ENCODE measurements at places on chromosomes 3 and 15.

DNA sequence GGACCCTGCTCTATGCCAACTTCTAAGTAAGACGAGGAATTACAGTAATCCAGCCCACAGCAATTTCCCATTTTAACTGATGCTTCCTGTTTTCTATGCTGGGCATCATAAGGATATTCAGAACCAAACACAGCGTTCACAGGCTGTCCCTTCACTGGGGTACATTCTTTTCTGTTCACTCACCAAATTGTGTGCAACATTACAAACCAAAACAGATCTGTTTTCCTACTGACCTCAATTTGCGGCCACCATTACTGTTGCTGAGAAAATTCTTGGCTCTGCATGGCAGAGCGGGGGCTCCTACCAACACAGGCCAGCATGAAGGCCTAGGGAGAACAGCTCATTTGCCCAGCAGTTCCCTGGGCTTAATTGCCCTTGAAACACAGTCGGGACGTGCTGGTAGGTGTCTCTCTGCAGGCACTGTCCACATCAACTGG, 76.5 kb downstream of the MYO1E start:
- peak; percentile 90 for DNase-seq

GRCh38 chr3:127751163-127751621, 71.1 kb downstream of the MGLL start:
- no peak for DNase-seq

DNA sequence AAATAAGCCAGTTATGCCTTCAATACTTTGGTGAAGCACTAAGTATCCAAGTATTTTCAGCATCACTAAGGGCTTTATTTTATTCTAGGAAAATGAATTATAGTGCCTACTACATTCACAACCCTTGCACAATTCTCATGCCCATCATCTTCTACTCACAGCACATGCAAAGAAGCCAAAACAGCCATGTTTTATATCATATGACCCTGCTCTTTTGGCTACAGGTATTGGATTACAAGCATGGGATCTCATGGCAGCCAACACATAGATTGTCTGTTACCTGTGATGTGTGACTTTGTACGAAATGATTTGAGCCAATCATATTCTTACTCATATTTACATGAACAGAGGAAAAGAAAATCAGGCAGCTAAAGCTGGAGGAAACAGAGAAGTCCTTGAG, 38.6 kb downstream of the STT3B start:
- DNase-seq = no peak

DNA sequence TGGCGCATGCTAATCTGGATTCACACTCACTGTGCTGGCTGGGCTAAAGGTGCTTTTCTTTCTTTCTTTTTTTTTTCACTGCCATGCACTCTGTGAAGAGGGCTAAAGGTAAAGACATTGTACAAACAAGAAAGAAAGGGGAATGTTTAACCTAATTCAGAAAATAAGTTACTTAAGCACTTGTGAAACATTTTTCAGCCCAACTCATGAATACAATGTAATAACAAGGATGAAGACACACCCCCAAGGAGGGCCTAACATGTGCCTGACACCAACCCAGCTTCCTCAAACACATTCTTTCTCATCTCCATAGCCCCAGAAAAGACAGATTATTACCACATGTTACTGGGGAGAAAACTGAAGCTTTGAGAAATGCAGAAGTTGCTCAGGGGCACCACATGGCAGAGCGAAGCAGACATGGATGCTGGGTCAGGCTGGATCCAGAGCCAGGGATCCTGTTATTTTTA, 5.7 kb downstream of the STIMATE start:
- peak; percentile 42 for DNase-seq

GRCh38 chr3:50300681-50301254, 1.6 kb upstream of the HYAL3 start:
- no peak for DNase-seq

DNA sequence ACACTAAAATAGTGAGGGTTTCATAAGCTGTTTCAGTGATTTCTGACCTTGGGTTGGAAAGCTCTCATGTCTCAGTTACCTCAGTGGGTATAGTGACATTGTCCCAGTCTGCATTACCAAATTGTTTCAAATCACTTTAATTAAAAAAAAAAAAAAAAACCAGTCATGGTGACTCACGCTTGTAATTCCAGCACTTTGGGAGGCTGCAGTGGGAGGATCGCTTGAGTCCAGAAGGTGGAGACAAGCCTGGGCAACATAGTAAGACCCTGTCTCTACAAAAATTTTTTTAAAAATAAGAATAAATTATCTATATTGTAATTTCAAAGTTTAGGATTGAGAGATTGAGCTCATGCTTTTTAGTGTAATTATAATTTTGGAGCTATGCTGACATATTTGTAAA, 78.0 kb downstream of the MBNL1 start:
- DNase-seq = no peak

DNA sequence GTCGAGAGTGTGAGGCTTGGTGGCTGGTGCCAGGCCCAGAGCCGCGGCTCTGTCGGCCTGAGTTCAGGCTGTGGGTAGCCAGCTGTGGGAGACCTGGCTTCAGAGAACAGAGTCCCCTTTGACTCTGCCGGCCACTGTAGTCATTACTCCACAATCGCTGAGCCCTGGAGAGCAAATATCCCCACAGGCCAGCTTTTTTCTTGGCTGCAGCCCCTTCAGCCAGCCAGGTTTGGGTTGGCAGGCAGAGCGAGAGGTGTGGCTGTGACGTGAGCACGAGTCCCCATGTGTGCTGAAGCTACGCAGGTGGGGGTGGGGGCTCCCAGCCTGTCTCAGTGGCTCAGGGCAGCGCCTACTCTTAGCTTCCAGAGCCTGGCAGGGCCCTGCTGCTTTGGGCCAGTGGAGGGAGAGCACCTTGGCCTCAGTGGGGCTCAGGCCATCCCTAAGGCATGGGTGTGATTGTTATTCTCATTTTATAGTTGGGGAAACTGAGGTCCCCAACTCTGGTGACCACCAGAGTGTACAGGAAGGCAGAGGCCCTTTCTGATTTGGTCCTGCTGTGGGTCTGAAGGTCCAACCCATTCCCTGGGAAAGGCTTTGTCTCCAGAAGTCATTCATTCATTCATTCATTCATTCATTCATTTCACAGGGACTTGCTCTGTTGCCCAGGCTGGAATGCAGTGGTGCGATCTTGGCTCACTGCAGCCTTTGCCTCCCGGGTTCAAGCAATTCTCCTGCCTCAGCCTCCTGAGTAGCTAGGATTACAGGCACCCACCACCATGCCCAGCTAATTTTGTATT, 45.7 kb upstream of the LCTL start:
- no peak for DNase-seq

DNA sequence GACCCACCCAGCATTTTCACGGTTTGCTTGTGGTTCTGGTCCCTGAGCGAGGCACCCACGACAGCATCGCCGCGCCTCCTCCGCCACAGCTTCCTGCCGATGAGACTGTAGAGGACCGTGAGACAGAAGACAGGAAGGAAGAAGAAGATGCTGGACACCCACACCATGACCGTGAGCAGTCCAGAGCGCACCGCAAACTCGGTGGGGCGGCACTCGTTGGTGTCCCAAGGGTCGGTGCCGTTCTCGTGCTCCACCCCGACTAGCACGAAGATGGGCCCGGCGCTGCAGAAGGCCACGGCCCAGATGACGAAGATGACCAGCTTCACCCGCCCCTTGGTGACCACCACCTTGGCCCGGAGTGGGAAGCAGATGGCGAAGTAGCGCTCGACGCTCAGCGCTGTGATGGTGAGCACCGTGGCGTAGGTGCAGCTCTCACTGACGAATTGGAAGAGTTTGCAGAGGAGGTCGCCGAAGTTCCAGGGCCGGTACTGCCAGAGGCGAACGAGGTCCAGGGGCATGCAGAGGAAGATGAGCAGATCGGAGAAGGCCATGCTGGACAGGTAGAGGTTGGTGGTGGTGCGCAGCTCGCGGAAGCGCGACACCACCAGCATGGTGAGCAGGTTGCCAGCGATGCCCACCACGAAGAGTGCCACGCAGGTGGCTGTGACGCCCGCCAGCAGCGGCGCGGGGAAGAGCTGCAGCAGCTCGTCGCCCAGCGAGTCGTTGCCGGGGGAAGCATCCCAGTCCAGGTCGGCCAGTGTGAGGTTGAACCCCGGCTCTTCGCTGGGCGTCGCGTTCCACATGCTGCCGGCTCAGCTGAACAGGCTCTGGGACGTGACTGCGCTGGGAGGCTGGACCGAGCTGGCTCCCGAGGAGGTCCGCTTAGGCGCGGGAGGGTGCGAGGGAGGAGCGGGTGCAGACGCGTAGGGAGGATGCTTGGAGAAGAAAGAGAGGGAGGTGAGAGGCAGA, at the start of gene GHSR:
Gene GHSR (minus strand): TSS at position 846 of the 969 bp plus-strand sequence. CDS start 43 bp downstream, at position 803.
- DNase-seq = no peak

DNA sequence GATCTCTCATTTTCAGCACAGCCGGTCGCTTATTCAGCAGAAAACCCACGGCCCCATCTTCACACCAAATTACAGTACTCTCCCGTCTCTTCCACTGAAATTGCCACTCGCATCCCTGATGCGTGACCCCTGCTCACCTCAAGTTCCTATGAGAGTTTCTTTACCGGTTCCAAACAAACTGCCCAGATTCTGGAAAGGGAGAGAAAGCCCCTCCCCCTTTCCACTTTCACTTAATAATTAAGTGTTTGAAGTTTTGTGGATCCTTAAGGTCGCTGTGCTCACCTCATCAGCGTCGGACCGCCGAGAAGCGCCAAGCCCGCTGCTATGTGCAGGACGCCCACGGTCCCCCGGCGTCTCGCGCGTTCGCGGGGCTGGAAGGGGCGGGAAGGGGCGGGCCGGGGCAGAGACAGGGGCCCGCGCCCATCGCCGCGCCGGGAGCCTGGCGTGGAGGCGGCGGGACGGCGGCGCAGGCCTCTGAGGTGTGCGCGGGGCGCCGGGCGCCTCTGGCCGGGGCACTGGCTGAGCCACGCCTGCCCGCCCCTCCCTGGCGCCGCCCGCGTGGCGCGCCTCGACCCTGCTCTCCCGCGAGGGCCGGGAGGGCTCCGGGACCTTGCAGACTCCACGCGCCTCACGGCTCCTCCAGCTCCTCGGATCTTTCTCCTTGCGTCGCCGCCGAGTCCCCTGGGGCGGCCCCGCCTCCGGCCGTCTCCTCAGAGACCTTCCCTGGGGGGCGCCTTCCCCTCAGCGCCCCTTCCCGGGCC, at the start of gene GPR156:
Gene GPR156 (minus strand): TSS at position 476 of the 761 bp plus-strand sequence. CDS start 41,124 bp downstream, outside the sequence.
- DNase-seq = peak; percentile 22

DNA sequence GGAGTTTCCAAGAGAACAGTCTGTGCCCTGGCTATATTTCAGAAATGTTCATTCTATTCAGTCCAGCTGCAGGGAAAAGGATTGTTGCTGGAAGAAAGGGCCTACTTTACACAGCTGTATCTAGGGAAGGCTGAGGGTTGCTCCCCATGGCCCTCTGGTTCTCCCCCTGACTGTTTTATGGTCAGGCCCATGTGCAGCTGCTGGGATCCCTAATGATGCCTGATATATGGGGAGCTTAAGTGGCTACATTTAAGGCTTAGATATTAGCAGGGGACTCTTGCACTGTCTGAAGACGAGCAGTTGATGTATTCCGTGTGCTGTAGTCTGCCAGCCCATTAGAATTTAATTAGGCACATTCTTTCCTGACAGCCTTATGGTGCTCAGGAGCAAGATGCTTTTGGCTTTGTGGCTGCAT, 72.0 kb downstream of the FAM43A start:
- DNase-seq = no peak

- DNase-seq = no peak
These were observed 11.7 kb upstream of the CMTM7 start for GRCh38 chr3:32379831-32380500.

GRCh38 chr15:82692171-82692570, 17.5 kb downstream of the AP3B2 start:
- no peak for DNase-seq

DNA sequence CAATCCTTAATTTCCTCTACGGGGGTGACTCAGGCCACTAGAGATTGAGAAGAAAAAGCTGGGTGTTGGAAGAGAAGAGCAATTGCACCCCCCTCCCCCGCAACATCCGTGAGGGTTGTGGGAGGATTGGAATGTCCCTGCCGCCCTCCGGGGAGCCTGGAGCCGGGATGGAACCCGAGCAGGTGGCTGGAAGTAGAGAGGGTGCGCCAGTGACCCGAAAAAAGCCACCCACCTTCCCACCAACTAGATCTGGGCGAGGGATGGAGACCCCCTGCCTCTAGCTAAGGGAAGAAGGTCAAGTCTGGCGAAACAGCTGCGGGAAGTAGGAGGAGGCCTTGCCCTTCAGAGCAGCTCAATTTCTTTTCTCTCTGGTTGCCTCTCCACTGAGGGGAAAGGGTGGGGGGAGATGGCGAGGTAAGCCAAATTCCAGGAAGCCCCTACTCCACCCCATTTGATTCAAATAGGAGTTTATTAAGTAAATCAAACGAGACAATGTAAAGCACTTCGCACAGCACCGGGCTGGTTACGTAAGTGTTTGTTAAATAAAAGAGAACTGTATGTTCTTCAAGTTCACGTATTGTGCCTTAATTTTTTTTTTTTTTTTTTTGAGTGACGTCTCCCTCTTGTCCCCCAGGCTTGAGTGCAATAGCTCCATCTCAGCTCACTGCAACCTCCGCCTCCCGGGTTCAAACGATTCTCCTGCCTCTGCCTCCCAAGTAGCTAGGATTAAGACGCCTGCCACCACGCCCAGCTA, 1.1 kb upstream of the WWTR1 start:
- no peak for DNase-seq

DNA sequence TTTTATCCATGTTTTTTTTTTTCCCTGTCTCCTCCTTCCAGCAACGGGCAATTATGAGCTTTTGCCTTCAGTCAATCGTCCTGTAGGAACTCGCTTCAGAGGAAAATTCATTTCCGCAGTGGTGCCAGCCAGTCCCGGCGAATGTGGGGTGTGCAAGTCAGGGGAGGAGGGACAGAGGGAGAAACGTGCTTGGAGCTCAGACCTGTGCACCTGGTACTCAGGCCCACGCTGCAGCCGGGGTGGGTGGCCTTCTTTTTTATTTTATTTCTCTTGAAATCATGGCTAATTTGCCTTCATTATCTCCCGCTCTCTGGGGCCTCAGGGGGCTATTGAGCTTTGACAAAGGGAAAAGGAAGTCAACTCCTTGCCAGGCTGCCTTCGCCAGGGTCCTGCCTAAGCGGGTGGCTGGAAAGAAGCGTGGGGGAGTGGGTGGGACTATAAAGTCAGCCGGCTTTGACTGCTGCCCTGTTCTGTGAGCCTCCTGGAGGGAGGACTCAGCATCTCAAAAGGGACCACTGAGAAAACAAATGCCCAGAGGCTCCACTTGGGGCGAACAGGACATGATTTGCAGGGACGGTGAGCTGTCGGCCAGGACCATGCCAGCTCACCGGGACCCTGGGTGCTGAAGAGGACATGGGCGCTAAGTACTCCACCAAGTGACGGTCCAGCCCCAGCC, 5.5 kb downstream of the GRIP2 start:
- DNase-seq = no peak

GRCh38 chr15:58931987-58932588, 1.4 kb downstream of the SLTM start:
- DNase-seq = peak; percentile 80

- DNase-seq = peak; percentile 7
These were observed 166.4 kb upstream of the EOMES start for GRCh38 chr3:27888562-27888961.

- DNase-seq = no peak
These were observed 15.4 kb upstream of the CFAP20DC start for GRCh38 chr3:59065240-59065639.

- DNase-seq = no peak
These were observed 61.0 kb upstream of the RPL32 start for GRCh38 chr3:12902181-12902999.

- no peak for DNase-seq
These were observed 19.5 kb downstream of the PLXNB1 start for GRCh38 chr3:48410205-48411040.

GRCh38 chr3:143480344-143480743, 360.8 kb downstream of the CHST2 start:
- peak; percentile 75 for DNase-seq

GRCh38 chr3:125108833-125109535, 53.2 kb upstream of the HEG1 start:
- no peak for DNase-seq

- DNase-seq = no peak
These were observed 22.4 kb downstream of the CD86 start for GRCh38 chr3:122077293-122078234.
